ENCODE measurements at places on chromosomes 4 and X.

DNA sequence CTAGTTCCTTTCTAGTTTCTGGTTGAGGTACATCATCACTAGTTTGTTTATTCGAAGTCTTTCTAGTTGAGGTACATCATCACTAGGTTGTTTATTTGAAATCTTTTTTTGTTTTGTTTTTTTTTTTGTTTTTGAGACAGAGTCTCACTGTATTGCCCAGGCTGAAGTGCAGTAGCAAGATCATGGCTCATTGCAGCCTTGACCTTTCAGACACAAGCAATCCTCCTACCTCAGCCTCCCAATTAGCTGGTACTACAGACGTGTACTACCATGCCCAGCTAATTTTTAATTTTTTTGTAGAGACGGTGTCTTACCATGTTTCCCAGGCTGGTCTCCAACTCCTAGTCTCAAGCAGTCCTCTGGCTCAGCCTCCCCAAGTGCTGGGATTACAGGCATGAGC is 54.9 kb downstream of the CEP135 start:
- DNase-seq: no peak

- no peak for DNase-seq
These were observed 42.1 kb downstream of the ERVMER34-1 start for GRCh38 chr4:52709155-52709554.

GRCh38 chr4:78846258-78846657 is 70.1 kb downstream of the BMP2K start:
- DNase-seq: no peak

DNA sequence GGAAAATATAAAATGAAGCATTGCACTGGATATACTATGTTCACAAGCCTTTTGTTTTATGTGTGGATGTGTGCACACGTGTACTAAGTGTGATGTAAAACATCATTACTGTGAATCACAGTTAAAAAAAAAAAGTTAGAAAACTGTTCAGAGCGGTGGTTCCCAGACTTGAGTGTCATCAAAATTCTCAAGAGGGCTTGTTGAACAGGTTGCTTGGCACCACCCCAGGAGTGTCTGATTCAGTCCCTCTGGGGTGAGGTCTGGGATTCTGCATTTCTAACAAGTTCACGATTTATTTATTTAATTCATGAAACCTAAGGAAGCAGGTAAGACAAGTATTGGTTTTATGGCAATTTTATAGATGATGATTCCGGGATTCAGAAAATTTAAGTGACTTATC is 1.8 kb downstream of the CENPU start:
- DNase-seq: no peak

DNA sequence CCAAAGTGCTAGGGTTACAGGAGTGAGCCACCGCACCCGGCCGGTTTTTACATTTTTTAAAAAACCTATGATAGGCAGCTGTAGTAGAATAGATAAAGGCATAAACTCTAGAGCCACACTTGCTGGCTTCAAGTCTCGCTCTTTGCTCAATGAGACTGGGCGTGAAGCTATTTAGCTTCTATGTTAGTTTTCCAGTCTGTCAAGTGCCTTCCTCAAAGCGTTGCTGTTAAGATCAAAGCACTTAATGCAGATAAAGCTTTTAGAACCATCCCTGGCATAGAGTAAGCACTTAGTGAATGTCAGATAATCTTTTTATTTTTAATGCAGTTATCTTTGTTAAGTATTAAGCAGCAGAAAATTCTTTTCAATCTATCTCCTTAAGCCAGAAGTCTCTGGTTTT is 42.0 kb upstream of the BMPR1B start:
- DNase-seq: no peak

Measured in CD4-positive, alpha-beta T cell treated with Interleukin-10 for 1 hour (primary cell).